ENCODE measurements at places on chromosomes 6 and 20. TPM values are rescaled to one million over a fixed set of nuclear protein-coding genes. Genes with fewer than 3 reads are reported as not detected.

DNA sequence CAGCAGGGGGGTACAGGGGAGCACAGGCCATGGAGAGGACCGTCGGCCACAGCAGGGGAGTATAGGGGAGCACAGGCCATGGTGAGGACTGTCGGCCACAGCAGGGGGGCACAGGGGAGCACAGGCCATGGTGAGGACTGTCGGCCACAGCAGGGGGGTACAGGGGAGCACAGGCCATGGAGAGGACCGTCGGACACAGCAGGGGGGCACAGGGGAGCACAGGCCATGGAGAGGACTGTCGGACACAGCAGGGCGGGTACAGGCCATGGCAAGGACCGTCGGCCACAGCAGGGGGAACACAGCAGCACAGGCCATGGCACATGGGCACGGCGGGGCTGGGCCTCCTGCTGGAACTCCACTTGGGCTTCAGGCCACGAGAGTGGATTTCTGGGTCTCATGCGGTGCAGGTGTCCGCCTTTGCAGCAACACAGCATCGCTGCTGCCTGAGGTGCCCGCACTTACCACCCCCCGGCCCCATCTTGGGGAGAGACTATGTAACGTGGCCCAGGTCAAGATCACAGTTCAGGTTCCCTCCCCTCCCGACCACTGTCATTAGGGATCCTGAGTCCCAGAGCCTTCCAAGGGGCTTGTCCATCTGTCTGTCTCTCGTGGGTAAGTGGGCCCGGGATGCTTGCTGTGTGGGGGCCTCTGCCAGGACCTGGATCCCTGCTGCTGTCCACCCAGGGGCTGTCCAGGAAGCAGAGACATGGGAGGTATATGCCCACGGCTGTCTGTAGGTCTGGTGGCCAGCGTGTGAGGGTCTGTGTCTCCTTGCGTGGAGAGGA, 2.5 kb downstream of the NPBWR2 start:
- no peak for DNase-seq

DNA sequence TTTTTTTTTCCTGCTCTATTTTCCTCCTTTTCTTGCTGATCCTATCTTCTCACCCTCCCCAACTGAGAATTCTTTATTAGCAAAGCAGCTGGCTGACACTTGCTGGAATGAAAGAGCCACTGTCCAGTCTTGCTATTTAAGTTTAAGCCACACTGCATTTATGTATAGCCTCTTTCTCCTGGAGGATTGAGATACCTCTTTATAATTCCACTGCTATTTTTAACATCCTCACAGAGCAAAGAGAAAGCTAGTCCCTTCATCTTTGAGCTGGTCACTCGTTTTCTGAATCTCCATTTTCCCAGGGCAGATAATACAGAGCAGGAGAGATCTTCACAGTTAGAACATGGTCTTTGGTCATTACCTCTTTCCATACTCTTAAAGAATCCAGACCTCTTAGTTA, 36.0 kb upstream of the EEF1A1 start:
- DNase-seq, result no peak

- DNase-seq, result no peak
These were observed 7.5 kb upstream of the RAET1E start for GRCh38 chr6:149905371-149905910.

- DNase-seq, result no peak
These were observed 5.1 kb downstream of the BLOC1S5 start for GRCh38 chr6:8059129-8059528.

GRCh38 chr6:138382498-138383265, 5.0 kb downstream of the SMIM28 start:
- DNase-seq, result no peak

DNA sequence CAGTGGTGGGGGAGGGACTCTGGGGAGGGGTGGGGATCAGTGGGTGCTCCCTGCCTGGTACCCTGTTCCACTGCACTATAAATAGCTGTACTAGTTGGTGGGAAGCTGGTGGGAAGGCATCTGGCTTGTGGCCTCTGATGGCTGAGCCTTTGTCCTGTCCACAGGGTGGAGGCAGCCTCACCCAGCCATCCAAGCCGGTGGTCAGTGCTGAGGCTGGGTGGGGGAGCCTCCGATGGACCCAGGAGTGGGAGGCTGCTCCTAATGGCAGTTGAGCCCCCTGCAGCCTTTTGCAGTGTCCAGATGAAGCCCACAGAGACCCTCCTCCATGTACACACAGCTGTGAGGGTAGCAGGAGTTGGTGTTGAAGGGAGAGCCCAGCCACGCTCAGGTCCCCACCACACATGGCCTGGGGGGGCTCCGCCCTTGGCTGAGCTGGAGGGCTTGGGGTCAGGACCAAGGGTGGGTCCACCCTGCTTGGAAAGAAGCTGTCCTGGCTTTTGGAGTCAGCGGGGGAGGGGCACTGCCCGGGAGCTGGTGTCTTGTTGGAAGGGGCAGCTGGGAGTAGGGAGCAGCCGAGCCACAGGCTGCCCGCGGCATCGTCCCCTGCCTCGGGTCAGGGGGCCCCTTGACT, 2.5 kb downstream of the PPDPF start:
- DNase-seq, result no peak

DNA sequence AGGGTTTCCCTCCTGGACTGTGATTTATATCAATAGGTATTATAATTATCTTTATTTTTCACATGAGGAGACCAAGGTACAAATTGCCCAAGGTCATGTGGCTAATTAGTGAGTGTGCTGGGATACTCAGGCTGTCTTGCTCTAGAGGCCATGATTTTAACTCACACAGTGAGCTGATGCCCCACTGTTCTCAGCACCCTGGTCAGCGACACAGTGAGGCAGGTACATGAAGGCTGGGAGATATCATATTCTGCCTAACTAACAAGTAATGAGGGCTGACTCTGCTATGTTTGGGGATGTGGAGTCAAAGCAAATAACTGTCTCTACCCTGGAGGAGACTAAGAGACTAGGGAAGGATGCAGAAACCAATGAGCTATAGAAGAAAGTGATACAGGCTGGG, 501.1 kb downstream of the PTPRT start:
- peak; percentile 65 for DNase-seq

- DNase-seq, result no peak
These were observed 91.0 kb downstream of the UNC5CL start for GRCh38 chr6:40947876-40948526.

- DNase-seq, result peak; percentile 17
These were observed 2.4 kb upstream of the SNAP25 start for GRCh38 chr20:10216146-10216791.

DNA sequence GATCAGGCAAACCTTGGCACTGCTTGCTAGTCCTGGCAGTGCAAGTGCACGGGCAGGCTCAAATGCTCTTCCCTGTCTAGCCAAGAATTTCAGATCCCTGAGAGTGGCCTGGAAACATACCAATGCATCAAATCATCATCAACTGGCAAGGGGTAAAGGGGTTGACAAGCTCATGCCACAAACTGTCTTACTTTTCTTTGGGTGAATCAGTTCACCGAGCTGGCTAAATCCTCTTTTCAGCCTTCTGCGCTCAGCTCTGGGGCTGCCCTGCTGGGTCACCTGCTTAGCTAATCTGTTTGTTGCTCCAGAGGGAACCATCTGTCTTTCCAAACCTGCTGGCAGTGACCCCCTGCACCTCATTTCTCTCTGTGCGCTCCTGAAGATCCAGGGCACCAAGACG, 59.5 kb downstream of the LYRM4 start:
- DNase-seq, result no peak

DNA sequence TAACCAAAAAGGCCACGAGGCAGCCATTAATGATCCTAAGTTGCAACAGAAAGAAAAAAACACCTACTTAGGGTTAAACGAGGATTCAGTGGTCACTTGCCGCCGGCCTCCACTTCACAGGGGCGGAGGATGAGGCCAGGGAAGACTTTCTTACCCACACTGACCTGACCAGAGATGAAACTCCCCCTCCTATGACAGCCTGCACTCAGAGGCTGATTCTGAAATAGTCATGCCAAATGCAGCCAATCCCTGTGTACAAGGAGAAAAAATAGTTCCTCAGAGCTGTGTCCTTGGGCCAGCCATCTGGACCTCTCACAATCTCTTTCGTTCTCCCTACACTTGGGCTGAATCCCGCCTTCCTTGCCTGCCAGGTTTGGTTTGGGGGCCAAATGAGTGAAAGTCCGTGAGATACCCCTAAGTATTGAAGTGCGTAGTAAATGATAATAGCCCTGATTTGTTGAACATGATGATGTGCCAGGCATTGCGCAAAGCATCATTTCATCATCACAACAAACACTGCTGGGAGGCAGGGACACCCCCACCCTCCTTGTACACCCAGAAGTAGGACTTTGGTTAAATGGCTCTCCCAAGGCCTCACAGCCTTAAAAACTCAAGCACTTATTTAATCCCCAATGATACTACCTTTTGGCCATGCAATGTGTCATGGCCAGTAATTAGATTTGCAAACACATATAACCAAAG, 3.2 kb upstream of the IRF4 start:
- DNase-seq, result no peak

- no peak for DNase-seq
These were observed 68.2 kb downstream of the FAM120B start for GRCh38 chr6:170374571-170375444.

DNA sequence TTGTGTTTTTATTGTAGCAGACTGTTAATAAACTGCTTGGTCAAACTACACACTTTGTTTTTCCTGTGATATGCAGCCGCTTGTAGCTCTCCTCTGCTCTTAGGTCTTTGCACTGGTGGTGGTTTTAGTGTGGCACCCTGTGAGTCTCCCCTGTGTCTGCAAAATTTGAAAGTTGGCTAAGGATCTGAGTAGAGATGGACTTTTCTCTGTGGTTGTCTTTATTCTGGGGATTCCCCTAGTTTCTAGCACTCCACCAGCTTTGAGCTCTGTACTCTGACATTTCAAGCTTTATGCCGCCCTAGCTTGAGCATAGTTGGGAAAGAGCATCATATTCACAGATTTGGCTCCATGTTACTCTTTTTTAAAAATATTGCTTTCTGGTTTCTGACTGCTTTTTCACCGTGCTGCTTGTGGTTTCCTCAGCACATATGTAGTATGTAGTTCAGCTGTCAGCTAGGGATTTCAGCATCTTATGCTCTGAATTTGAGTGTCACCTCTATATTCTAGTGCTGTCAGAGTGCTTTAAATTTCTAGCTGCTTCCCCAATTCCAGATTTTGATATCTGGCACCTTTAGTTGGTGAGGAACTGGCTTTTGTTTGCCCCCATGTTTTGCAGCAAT, 25.4 kb downstream of the CDYL start:
- no peak for DNase-seq

GRCh38 chr6:27293436-27294098, 18.5 kb downstream of the POM121L2 start:
- DNase-seq, result no peak

- no peak for DNase-seq
These were observed 24.9 kb upstream of the PHACTR2 start for GRCh38 chr6:143652841-143653331.

DNA sequence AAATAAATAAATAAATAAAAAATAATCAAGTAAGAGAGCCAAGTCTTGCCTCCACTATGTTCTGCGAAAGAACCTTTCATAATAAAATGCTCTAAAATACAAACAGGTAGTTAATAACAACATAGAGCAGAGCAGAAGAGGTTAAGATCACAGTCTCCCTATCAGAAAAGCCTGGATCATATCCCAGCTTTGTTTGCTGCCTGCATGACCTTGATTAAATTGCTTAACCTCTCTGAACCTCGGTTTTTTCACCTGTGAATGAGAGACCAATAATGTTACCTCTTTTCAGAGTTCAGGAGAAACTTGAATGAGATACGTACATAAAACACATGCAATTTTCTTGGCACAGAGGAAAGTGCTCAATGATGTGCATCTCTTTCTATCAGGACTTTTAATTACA, 44.4 kb downstream of the ARHGAP18 start:
- no peak for DNase-seq

DNA sequence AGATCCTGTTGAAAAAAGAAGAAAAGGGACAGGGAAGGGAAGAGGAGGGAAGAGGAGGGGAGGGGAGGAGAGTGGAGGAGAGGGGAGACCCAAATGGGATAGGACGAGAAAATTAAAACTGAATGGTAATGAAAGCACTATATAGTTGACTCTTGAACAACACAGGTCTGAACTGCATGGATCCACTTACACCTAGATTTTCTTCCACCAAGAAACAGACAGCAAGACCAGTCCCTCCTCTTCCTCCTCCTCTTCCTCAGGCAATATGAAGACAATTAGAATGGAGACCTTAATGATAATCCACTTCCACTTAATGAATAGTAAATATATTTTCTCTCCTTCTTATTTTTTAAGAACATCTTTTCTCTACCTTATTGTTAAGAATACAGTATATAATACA, 113.5 kb downstream of the EPB41L2 start:
- no peak for DNase-seq

DNA sequence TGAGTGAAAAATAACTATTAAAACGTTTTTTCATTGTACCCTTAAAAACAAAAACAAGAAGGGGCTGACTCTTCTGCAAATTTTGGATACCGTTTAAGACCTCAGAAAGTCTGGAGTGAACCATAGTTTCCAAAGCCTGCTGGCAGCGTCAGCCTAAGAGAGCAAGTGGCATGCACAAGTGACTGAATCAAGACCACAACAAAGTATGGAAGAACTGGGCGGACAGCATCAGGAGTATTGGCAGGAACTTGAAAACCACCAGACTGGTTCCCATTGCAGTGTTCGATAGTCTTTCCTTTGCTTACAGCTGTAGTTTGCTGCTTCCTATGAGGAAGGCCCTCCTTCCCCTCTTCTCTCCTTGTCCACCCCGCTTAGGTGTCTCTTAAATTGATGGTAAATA, 33.7 kb upstream of the MYLIP start:
- DNase-seq, result no peak

DNA sequence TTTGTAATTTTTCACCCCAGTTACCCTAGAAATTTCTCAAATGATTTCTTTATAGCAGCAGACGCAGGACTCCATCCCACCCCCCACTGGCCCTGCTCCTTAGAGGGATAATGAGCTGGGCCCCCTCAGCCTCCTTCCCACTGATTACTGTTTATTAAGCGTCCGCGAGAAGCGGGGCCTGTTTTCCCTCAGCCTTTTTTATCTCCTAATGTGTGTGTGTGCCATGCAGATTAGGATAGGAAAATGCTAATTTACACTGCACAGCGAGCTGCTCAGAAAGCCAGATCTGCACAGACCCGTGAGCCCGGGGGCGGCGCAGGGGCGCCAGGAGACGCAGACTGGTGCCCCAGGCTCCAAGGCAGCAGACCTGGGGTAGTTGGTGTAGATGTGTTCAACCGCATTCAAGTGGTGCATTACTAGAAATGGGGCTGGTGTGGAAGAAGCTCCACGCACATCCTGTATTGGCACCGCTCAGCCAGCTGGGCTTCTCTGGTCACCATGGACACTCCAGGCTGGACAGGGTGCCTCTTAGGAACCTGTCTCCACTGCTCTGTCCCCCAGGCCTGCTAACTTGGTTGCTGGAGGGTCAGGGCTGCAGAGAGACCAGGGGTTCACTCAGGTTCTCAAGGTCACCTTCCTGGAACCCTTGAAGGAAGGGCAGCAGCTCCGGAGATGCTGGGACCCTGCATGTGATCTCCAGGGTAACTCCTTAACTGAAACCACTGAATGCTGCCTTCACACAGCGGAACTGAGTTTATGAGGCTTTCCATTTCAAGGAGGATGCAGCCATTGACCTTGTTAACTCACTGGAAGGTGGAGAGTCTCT, 256.3 kb downstream of the ERMARD start:
- no peak for DNase-seq

GRCh38 chr20:34831936-34832335, 6.5 kb upstream of the NCOA6 start:
- DNase-seq, result no peak

GRCh38 chr6:21395121-21395520, 198.4 kb upstream of the SOX4 start:
- DNase-seq, result no peak

Gene CRISP3
- polyA plus RNA-seq, result not detected

Gene ZSCAN16
- 13.1 TPM for polyA plus RNA-seq

Gene BLOC1S5
- polyA plus RNA-seq, result 41.3 TPM

Gene TAAR6
- polyA plus RNA-seq, result 0.18 TPM

Gene OLIG3
- polyA plus RNA-seq, result not detected

All from left kidney (tissue), 8 donors.